ENCODE measurements at places on chromosomes 3 and 15. TPM values are rescaled to one million over a fixed set of nuclear protein-coding genes. Genes with fewer than 3 reads are reported as not detected.

The MIX23 gene
- 14.3 TPM for total RNA-seq

The HACL1 gene
- total RNA-seq, result 29.0 TPM

The TTLL13 gene
- total RNA-seq, result not detected

The GOLGA8Q gene
- total RNA-seq, result 0.22 TPM

The CLDN1 gene
- total RNA-seq, result under 0.01 TPM

The PEAK1 gene
- 81.8 TPM for total RNA-seq

The RUBCN gene
- total RNA-seq, result 5.6 TPM

The CCDC32 gene
- 18.5 TPM for total RNA-seq

The TNNC1 gene
- total RNA-seq, result not detected

The KNG1 gene
- not detected for total RNA-seq

The PAK6 gene
- total RNA-seq, result not detected

The CASR gene
- total RNA-seq, result not detected

The PLCH1 gene
- not detected for total RNA-seq

The GOLGA8N gene
- 0.87 TPM for total RNA-seq

The XCR1 gene
- not detected for total RNA-seq

The GABRG3 gene
- total RNA-seq, result not detected

The GOLGA6D gene
- not detected for total RNA-seq

The GATA2 gene
- total RNA-seq, result 13.7 TPM

The IL5RA gene
- total RNA-seq, result not detected

The ASB14 gene
- total RNA-seq, result not detected

The PYGO1 gene
- 0.26 TPM for total RNA-seq

The PPM1M gene
- 16.6 TPM for total RNA-seq

The PRKCD gene
- total RNA-seq, result 1.7 TPM

The ROPN1 gene
- not detected for total RNA-seq

The MED12L gene
- 0.17 TPM for total RNA-seq

The MASP1 gene
- total RNA-seq, result 0.43 TPM

The WWTR1 gene
- 198 TPM for total RNA-seq

The KNSTRN gene
- total RNA-seq, result 12.3 TPM

The EDEM1 gene
- 23.6 TPM for total RNA-seq

The OGG1 gene
- total RNA-seq, result 14.4 TPM

The ATXN7 gene
- 9.2 TPM for total RNA-seq

The IL17RB gene
- under 0.01 TPM for total RNA-seq

The VIPR1 gene
- 0.09 TPM for total RNA-seq

The SNX22 gene
- 0.11 TPM for total RNA-seq

The RTP4 gene
- total RNA-seq, result 2.1 TPM

The LRRC15 gene
- total RNA-seq, result 0.17 TPM

The CCRL2 gene
- total RNA-seq, result 0.26 TPM

The TRPM1 gene
- 0.11 TPM for total RNA-seq

The THSD4 gene
- 23.6 TPM for total RNA-seq

The SMCO1 gene
- not detected for total RNA-seq

The SLC28A1 gene
- total RNA-seq, result not detected

The CHCHD6 gene
- 6.8 TPM for total RNA-seq

The PTH1R gene
- total RNA-seq, result not detected

The GOLGA6A gene
- not detected for total RNA-seq

The GALNT15 gene
- 82.4 TPM for total RNA-seq

The TIMP4 gene
- 0.26 TPM for total RNA-seq

The CLDN16 gene
- not detected for total RNA-seq

The ACOX2 gene
- 1.3 TPM for total RNA-seq

The ATP13A5 gene
- total RNA-seq, result not detected

The DOCK3 gene
- total RNA-seq, result under 0.01 TPM

The CRYGS gene
- total RNA-seq, result 1.1 TPM
